HT1080 (cell line): ENCODE measurements at places on chromosomes 12 and 14.
A peak's percentile ranks its signal among the peaks of the same experiment; 100 is the strongest.

- no peak for DNase-seq
Observed at GRCh38 chr12:67649261-67649569, 670 bp downstream of the DYRK2 start.

- no peak for DNase-seq
Observed at GRCh38 chr12:19203013-19203412, 73.5 kb downstream of the PLEKHA5 start.

- DNase-seq: peak; percentile 54
Observed at GRCh38 chr14:77128414-77128891, 13.1 kb downstream of the ZDHHC22 start.

DNA sequence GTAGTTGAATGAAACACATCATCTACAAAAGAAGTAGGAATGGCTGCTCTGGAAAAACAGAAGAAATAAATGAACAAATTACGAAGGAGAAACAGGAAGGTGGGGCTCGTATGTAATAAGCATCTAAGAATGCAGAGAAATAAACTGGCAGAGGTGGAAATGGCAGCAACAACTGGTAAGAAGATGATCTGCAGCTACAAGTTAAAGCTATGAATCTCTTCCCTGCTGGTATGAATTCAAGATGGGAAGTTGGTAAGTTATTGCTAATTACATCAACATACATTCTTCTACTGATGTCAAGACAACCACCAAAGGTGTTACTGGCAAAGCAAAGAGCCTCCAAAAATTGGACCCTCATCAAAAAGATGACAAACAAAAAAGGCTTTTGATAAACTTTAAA is 59.8 kb downstream of the HECTD4 start:
- DNase-seq: no peak

- no peak for DNase-seq
Observed at GRCh38 chr12:92486443-92487137, 216.2 kb upstream of the PLEKHG7 start.

GRCh38 chr12:16348435-16349130 is 1.1 kb downstream of the MGST1 start:
- DNase-seq: no peak

GRCh38 chr12:68291396-68292036 is 38.1 kb upstream of the IL22 start:
- no peak for DNase-seq

GRCh38 chr14:26370115-26370514 is 227.7 kb downstream of the NOVA1 start:
- DNase-seq: no peak

DNA sequence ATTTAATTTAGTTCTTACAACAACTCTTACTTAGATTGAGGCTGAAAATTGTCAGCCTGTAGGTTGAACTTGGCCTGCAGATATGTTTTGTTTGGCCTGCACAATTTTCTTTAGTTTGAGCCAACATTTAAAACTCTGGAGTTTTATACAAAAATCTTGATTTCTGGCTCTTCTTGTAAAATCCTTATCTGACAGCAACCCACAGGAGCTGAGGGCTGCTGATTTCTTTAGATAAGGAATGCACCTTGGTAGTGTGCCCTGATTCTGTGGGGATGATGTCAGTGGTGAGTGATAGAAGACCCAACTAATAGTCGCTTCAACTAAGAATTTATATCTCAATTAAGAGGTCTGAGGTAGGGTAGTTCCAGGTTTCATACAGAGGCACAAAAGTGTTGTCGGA is 49.5 kb downstream of the SOCS2 start:
- no peak for DNase-seq

DNA sequence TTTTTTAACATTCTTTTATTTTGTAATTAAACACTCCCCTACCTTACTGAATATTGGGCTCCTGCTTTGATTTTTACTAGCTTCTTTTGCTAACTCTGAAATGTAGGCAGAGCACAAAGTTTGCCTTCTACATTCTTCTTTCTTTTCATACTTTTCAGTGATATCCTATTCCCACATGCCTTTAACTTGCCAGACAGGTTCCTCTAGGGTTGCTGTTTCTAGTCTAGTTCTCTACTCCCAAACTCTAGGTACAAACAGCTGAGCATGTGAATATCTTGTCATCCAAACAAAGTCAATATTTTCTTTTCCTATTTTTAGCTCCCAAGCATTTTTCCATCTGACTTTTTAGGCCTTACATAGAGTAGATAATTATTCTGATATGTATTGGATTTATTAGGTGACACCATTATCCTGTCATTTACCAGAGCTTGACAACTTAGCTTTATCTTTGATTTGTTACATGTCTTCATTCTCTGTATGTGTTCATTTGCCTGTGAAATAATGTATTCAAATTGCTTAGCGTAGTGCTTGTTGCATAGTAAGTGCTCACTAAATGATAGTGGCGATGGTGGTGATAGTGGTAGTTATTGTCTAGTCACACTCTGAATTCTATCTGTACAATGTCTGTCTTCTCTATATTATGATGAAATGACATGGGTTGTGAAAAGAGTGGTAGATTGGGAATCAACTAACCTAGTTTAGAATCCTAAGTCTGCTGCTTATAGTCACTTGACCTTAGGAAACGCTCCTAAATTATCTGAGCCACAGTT is 73.6 kb upstream of the DNM1L start:
- DNase-seq: no peak

GRCh38 chr14:104424406-104425072 is 155.0 kb upstream of the C14orf180 start:
- no peak for DNase-seq

DNA sequence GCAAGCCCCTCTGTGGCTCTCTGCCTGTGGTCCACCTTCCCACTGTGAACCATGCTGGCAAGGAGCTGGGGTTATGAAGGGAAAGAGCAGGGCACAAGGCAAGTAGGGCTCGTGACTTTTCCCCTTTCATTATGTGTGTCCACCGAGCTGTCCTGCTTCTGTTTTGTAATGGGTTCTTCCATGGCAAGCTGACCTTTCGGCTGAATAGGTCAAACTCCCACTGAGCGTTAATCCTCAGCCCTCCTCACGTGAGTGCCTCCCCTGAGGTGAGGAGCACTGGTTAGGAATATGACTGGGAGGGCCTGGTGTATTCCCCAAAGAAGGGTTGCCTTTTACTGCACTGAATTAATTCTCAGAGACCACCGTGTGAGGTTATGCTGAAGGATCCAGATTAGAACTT is 424.3 kb downstream of the NPAS3 start:
- DNase-seq: no peak

DNA sequence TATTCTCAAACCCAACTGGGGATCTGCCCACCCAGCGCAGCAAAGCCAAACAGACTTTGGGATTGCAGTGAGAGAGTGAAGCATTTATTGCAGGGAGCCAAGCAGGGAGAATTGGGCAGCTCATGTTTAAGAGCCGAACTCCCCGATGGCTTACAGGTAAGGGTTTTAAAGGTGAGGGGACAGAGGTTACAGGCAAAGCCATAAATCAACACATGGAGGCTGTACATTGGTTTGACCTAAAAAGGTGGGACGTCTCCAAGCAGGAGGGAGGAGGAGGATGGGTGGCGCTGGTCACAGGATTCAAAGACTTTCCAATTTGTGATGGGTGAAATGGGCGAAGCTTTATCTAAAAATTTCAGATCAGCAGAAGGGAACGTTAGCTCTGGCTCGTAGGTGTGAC is 18.2 kb downstream of the OAS2 start:
- DNase-seq: no peak

DNA sequence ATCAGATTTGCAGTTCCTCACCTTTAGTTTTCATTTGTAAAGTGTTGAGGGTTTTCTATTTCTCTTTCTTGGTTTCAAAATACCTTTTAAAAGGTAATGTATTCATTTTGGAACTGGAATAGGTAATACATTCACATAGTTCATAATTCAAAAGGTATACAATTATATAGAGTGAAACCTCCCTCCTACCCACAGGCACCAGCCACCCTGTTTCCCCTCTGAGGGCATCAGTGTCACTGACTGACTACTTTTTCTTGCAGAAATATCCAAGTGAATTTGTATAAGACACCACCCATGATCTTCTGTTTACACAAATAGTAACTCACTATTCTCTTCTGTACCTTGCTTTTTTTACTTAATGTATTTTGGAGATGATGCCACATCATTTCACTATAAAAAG is 139.6 kb upstream of the EGLN3 start:
- DNase-seq: no peak

DNA sequence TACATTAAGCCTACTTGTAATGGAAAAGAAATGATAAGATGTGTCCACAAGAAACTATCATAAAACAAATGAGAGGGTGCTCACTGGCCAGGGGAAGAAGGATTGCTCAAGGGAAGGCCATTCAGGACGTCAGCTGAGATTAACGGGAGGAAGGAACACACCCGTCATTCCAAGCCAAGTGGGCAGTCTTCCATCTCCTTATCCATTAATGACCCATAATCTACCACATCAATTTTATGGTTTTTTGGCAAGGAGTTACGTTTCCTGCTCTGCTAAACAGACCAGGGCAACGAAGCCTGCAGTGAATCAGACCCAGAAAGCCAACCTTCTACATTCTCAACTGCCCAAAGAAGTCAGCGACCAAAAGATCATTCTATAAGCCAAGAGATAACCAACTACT is 25.1 kb downstream of the PRKAB1 start:
- peak; percentile 70 for DNase-seq

DNA sequence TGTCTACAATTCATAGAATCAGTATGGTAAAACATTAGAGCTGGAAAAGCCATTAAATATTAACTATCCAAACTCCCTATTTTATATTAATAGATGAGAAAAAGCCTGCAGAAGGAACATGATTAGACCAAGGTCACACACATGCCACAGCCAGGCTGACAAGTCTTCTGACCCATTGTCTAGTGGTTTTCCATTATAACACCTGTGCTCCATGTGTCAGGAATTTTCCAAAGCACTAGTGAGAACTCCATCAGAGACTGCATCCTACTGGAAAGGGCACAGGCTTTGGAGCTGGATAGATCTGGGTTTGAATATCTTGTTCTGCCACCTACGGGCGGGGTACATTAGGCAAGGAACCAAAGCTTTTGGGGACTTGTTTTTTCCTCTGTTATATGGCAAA is 325.5 kb downstream of the RAD51B start:
- DNase-seq: peak; percentile 15

GRCh38 chr12:29907461-29907860 is 123.7 kb upstream of the TMTC1 start:
- peak; percentile 21 for DNase-seq

- no peak for DNase-seq
Observed at GRCh38 chr12:50102646-50103309, 1.0 kb upstream of the GPD1 start.

- DNase-seq: no peak
Observed at GRCh38 chr14:91398707-91399106, 18.9 kb downstream of the CCDC88C start.

DNA sequence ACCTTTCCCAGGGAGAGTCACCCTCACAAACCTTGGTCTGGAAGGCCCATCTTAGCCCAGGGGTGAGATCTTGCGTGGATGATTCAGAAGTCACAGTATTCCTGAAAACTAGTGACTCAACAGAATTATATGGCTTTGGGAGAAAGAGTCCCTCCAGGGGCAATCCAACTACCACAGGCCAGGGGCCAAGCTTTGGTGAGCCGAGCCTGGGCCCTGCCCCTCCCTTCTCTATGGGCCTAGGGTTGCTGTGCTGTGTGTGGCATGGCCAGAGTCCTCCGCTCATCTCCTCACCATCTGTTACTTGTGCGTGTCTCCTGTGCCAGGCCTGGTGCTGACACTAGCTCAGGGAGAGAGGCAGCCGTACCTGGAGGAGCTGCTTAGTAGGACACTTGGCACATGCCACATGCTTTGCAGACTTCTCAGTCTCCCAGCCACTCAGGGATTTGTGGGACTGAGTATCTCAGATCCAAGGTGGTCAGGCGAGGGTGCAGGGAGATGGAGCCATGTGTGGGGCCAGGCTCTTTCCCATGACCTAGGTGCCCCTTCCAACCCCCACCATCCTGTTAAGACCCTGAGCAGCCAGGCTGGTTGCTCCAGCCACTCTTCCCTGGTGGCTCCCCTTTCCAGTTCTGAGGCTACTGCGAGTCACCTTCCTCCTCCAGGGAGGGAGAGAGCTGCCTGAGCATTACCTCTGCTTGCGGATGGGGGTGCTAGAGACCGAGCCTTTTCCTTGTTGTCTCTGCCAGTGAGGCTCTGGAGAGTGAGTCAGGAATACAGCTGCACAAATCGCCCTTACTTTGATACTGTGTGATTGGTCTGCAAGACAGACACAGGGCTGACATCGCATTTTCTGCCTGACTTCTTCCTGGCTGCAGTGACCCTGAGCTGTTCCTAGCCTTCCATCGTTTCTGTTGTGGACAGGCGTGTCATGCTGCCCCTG is 94.1 kb downstream of the SLC25A47 start:
- peak; percentile 94 for DNase-seq

- peak; percentile 85 for DNase-seq
Observed at GRCh38 chr12:73863546-73863945, 674.1 kb upstream of the ATXN7L3B start.

GRCh38 chr14:100540141-100540925 is 46.9 kb downstream of the BEGAIN start:
- peak; percentile 54 for DNase-seq

GRCh38 chr12:30989754-30990153 is 63.2 kb downstream of the TSPAN11 start:
- peak; percentile 13 for DNase-seq

GRCh38 chr14:103504991-103505565 is 17.6 kb downstream of the CKB start:
- DNase-seq: no peak

GRCh38 chr12:77947330-77947729 is 116.6 kb downstream of the NAV3 start:
- peak; percentile 40 for DNase-seq

GRCh38 chr12:115208098-115208497 is 524.1 kb upstream of the TBX3 start:
- no peak for DNase-seq

GRCh38 chr12:110696283-110696682 is 7.4 kb upstream of the HVCN1 start:
- no peak for DNase-seq
